ENCODE measurements at places on chromosomes 4 and X.
A peak's percentile ranks its signal among the peaks of the same experiment; 100 is the strongest.

GRCh38 chrX:118807151-118808017 lies 16.2 kb upstream of the ZCCHC12 start:
- DNase-seq = peak; percentile 35

DNA sequence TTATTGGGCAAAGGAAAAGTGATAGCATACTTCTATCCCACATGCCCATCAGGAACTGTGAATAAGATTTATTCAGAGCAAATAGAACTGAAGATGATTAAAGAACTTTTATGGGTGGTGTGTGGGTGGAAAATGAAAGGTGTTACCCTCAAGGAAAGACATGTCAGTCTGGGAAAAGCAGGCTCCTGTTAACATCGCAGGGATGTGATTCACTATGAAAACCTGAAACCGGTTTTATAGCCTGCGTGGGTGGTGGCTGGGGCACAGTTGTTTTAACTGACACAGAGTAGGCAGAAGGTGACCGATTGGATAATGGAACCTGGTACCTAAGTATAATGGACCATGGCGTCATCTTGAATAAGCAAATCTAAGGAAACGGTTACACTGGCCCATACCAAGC lies 61.3 kb upstream of the CASK start:
- no peak for DNase-seq

DNA sequence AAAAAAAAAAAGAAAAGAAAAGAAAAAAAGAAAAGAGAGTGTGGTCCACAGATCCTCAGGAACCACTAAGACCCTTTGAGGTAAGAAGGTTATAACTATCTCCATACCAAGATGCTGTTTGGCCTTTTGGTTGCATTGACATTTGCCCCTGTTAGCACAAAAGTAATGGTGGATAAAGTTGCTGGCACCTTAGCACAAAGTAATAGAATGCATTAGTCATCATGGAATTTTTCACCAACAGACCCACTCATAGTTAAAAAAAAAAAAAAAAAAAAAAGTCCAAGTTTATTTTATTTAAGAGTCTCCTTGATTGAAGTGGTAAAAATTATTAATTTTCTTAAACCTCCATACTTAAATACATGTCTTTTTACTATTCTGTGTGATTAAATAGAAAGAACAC lies 78.4 kb upstream of the RBPJ start:
- no peak for DNase-seq

- DNase-seq = no peak
These were observed 189.9 kb downstream of the PTTG2 start for GRCh38 chr4:38149997-38150671.

- DNase-seq = no peak
These were observed 96.6 kb upstream of the DMD start for GRCh38 chrX:33307911-33308354.

Measured in activated T-cell treated with anti-CD3 and anti-CD28 coated beads, Interleukin-2, amount 50 U/mL, for 1 hour (primary cell).